Sigmoid colon (tissue), 7 donors: ENCODE measurements at places on chromosomes 4 and X. TPM values are rescaled to one million over a fixed set of nuclear protein-coding genes. Genes with fewer than 3 reads are reported as not detected.

GRCh38 chr4:111214371-111214770 lies 591.5 kb upstream of the PITX2 start:
- H3K27ac ChIP-seq, result no peak overlapping the region
- no peak for DNase-seq
- H3K36me3 ChIP-seq, result no peaks in the 10 kb centered on the region
- H3K4me3 ChIP-seq, result no peak overlapping the region
- H3K27me3 ChIP-seq, result no peaks in the 10 kb centered on the region

GRCh38 chr4:159937595-159937994 lies 834.7 kb downstream of the RAPGEF2 start:
- H3K4me3 ChIP-seq, result no peak overlapping the region
- no peak overlapping the region for H3K27ac ChIP-seq
- H3K36me3 ChIP-seq, result no peaks in the 10 kb centered on the region
- H3K4me1 ChIP-seq, result no peaks in the 10 kb centered on the region

DNA sequence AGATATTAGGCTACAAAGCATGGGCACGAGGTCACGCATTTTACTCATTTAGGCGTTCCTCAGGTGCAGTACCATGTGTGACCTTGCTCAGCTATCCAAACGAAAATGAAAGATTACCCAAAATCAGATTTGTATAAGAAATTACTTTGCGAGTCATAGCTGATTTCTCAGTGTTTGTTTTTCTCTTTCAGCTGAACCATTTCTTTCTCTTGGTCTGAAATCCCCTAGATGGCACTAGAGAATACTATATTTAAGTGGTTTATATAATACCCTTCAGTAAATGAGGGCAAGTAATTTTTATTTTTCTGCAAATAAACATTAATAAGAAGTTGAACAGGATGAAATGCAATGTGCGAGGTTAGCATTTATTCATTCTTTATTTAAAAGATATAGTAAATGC lies 496.6 kb downstream of the STIM2 start:
- H3K4me3 ChIP-seq, result no peak overlapping the region
- H3K4me1 ChIP-seq, result peaks cover 18% of the 10 kb centered on the region
- DNase-seq, result no peak
- no peak overlapping the region for H3K27ac ChIP-seq
- no peaks in the 10 kb centered on the region for H3K36me3 ChIP-seq
- H3K27me3 ChIP-seq, result no peaks in the 10 kb centered on the region

DNA sequence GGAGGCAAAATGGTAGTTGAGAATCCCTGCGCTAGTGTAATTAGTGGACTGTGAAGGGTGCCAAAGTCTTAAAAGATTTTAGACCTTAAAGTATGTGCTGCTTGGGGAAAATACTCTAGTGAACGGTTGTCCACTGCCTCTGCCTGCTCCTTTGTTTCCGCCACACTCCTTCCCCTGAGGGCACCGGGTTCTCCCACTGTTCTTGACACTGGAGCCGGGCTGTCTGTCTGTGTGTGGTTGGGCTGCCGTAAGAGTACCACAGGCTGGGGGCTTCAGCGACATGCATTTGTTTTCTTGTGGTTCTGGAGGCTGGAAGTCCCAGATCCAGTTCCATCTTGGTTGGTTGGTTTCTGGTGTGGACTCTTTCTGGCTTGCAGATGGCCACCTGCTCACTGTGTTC lies 76.2 kb downstream of the CLDN34 start:
- no peak for DNase-seq
- no peak overlapping the region for H3K27ac ChIP-seq
- H3K36me3 ChIP-seq, result no peaks in the 10 kb centered on the region

DNA sequence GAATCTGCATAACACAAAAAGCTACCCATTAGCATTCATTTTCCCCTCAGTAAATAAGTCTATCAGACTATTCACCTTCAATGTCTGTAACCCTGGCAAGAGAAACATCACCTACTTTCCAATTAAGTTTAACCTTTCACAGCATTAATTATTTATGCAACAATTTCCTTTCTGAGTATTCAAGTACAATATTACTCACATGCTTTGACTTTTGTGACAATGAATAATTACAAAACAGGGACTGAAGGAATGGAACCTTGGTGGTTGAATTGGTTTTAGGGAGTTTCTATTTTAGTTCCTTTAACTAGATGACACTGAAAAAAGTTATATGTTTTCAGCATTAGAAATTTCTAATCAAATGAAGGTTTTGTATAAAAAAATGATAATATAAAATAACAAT lies 932.3 kb upstream of the EPHA5 start:
- no peaks in the 10 kb centered on the region for H3K36me3 ChIP-seq
- H3K27me3 ChIP-seq, result no peaks in the 10 kb centered on the region
- no peak overlapping the region for H3K4me3 ChIP-seq
- no peak for DNase-seq
- no peaks in the 10 kb centered on the region for H3K4me1 ChIP-seq

Gene IL15
- total RNA-seq, result 5.9 TPM

Gene MAP9
- 17.1 TPM for total RNA-seq

Gene FAT1
- total RNA-seq, result 144 TPM
